ENCODE measurements at places on chromosomes 1 and 21.

DNA sequence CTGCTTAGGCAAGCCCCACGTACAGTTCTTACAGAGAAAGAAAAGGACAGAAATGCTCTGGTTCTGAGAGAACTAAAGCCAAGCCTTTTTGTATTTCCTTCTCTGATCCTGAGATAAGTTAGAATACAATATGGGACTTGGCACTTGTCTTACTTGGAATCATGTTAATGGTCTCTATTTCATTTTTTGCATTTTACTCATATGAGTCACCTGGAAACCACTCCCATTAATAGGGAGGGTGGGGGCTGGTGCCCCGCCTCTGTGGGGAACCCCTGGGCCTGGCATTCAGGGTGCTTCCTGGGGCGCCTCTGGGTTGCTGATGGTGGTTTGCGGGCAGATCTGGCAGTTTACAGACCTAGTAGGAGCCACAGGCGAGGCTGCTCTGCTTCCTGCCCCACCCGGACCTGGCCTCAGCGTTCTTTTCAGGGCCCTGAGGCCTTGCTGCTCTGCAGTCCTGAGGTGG lies 26.7 kb downstream of the TSPAN2 start:
- no peak for DNase-seq

DNA sequence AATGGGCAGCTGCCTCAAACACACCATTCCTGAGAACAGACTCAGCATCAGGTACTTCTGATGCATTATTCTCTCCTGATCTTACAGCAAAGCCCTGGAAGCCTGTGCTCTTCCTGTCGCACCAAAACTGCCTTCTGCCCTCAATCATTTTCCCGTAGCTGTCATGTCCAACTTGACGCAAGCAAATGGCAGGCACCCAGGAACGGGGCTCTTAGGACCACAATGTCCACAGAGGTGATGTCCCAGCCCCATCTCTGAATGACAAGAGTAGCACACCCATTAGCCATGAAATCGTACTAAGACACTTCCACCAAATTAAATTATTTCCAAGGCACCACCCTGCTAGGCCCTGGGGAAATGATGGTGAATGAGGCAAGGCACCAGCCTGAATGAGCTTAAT lies 47.1 kb downstream of the PTPN14 start:
- no peak for DNase-seq

DNA sequence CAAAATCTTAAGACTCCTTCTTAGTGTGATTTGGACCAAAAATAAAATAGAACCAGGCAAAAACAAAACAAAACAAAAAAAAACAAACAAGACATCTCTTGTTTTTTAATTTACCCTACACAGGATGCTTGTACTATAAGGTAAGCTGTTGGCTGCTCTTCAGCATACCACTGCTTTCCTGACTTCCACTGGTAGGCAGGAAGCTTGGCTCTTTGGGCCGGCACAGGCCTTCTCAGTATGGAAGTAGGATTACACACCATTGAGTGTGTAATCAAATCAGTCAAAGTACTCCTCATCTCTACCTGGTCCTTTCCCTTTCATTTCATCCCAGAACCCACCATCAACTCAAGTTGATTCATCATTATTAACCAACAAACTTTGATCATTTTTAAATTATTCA lies 61.9 kb upstream of the RGS1 start:
- no peak for DNase-seq

DNA sequence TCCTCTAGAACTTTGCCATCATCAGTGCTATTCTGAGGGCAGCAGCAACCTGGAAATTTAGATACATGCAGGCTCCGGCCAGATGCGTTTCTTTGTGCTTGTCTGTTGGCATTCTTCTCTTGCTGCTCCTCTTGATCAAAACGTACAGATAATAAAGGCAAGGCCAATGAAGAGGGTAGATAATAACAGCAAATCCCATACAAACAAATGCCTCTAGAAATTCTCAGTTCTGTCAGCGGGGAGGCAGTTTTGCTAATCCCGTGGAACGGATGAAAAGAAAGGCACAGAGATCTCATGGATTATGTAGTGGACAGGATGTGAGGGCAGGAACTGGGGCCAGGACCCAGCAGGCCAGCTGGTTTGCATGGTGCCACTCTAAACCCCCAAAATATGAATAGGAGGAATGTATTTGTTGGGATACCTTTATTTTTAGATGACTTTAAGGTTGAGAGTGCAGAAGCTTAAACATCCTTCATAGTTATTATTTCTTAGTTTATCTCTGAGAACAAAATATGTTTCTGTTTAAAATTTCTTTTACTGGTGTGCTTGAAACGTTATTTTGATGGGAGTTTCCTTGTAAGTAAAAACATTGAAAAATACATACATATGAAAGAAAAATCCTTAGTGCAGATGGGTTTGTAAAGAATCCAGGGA lies 1.5 kb downstream of the ITSN1 start:
- peak; percentile 29 for DNase-seq

DNA sequence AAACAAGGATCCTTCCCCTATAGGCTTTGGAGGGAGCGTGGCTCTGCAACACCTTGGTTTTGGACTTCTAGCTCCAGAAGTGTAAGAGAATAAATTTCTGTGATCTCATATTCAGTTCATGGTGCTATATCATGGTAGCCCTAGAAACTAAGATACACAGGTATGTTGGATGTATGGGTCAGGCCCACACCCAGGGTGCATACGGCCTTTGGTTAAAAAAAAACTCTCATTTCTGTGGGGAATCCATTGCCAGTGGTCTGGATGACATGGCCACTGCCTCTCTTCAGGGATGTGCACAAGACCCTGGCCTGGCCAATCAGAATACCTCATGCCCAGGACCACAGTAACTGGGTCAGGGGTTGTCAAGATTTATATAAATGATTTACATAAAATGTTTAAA lies 56.8 kb upstream of the CD34 start:
- DNase-seq: no peak

GRCh38 chr1:185886671-185887070 lies 152.5 kb downstream of the HMCN1 start:
- DNase-seq: no peak

DNA sequence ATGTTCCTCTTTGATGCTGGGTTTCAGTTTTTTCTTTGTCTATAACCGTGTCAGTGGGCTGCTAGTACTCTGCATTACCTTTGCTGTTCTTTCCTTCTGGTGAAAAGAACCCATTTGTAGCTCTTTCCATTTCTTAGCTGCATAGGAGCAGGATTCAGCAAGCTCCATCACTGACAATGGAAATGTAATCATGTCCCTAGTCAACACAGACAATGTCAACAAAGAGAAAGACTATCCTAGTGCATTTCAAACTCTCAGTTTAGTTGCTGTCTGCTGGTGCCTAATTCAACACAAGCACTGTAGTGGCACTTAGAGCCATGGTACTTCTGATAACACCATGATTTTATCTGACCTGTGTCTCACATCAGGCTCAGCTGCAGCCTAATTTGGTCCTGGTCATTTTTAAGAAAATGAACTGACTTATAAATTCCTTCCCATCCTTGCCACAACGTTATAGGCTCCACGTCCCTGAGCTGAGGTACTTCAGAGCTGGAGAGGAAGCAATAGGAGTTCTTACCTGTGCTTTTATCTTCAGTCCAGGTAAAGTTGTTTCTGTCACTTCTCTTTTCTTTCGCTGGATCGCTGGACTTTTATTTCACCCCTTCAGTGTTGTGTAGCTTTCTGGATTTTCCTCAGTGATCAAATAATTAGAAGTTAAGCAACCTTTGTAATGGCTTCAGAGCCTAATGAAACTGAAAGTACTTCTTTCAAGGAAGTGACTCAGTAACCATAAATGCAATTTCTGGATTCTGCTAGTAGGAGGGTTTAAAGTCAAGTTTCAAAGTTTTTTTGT lies at the start of gene GBP3:
Gene GBP3, minus strand, starts transcription at position 700 of the 793 bp plus-strand sequence. CDS start 2,145 bp downstream, outside the sequence.
- DNase-seq: no peak

All from D341Med (cell line).